ENCODE measurements at places on chromosomes 1 and 21.

DNA sequence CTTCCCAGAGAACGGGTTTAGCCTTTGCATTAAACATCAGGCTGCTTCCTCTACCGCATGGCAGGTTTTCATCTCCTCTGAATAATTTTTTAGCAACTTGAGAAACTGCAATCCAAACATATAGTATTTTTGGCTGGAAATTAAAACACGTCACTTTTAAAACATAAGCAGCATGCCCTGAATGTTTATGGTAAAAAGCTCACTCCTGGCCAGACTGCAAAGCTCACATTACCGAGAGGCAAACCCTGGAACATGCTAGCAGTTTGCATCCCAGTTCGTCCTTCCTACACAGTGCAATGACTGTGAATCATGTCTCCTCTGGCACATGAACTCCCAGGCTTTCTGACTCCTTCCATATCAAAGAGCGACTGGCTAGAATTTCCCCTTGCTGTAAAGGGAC lies 312.3 kb downstream of the RRAGC start:
- H3K27me3 ChIP-seq, result no peaks in the 10 kb centered on the region
- no peak overlapping the region for H3K27ac ChIP-seq
- no peak overlapping the region for H3K4me3 ChIP-seq
- H3K4me1 ChIP-seq, result no peaks in the 10 kb centered on the region
- DNase-seq, result no peak

- H3K36me3 ChIP-seq, result no peaks in the 10 kb centered on the region
- no peaks in the 10 kb centered on the region for H3K27me3 ChIP-seq
These were observed 80.3 kb downstream of the SDCCAG8 start for GRCh38 chr1:243336163-243336562.

DNA sequence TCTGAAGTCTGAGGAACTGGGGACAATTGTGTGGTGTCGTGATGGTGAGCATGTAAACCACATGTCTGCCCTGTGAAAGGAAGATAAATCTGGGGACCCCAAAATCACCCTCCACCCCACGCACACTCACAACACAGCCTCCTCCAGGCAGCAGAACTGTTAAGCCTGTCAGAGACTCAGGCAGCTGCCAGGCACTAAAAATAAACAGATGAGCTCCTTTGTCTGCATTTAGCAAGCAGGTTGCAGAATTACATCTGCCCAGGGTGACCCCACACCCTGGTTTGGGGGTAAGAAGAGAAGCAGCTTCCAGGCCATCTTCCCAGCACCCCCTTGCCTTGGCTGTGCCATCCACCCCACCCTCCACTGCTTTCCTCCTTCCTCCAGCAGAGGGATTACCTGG lies 119.1 kb upstream of the RUNX3 start:
- no peak overlapping the region for H3K27ac ChIP-seq
- no peak for DNase-seq
- no peaks in the 10 kb centered on the region for H3K36me3 ChIP-seq
- H3K4me3 ChIP-seq, result no peak overlapping the region

DNA sequence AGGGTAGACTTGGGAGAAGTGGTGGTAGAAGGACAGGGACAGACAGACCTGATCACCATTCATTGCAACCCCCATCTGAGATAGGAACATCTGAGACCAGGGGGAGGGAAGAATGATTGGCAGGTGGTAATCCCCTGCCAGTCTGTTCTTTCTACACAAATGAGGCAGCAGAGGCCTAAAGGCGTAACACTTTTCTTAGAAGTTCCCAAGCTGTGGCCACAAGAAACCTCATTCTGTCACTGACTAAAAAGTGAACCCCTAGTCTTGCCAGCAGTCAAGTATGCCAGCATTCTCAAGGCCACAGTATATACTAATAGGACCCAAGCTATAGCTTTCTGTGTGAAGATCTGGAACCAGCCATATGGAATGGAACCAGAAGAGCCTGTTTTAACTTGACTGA lies 638.0 kb downstream of the KCNT2 start:
- no peak for DNase-seq
- H3K36me3 ChIP-seq, result no peaks in the 10 kb centered on the region
- no peak overlapping the region for H3K4me3 ChIP-seq
- no peaks in the 10 kb centered on the region for H3K4me1 ChIP-seq

DNA sequence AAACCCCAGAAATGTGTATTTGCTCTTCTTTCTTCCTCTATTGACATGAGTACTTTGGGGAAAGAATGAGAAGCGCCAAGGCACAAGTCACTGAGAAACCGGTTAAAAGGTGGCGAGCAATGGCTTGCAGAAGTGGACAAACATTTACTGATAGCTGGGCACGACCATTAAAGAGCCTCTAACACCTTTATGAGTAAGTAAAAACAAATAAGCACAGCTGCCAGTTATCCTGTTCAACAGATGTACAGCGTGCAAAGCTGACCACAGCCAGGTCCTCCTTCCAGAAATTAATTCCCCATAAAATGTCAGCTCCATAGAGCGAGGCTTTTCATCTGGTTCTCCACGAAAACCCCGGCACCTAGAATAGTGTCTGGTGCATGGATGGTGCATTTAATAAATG lies 72.7 kb downstream of the CAPZB start:
- H3K36me3 ChIP-seq, result no peaks in the 10 kb centered on the region
- no peaks in the 10 kb centered on the region for H3K27me3 ChIP-seq
- H3K27ac ChIP-seq, result no peak overlapping the region
- DNase-seq, result no peak
- H3K4me1 ChIP-seq, result peaks cover 4% of the 10 kb centered on the region

DNA sequence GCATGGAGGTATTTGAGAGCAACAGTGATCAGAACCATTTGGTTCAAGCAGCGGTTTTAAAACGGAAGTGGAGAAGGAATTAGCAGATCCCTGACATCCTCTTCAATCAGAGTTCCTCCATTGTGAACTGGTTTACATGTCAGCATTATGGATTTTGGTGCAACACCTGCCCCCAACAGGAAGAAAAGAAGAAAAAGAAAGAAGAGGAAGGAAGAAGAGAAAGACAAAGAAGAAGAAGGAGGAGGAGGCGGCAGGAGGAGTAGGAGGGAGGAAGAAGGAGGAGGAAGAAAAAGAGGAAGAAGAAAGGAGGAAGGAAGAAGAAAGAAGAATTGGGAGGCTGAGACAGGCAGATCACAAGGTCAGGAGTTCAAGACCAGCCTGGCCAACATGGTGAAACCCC lies 17.4 kb downstream of the NDUFS5 start:
- H3K27me3 ChIP-seq, result no peaks in the 10 kb centered on the region
- DNase-seq, result no peak
- H3K4me3 ChIP-seq, result no peak overlapping the region
- H3K36me3 ChIP-seq, result no peaks in the 10 kb centered on the region
- no peak overlapping the region for H3K27ac ChIP-seq
- no peaks in the 10 kb centered on the region for H3K4me1 ChIP-seq

DNA sequence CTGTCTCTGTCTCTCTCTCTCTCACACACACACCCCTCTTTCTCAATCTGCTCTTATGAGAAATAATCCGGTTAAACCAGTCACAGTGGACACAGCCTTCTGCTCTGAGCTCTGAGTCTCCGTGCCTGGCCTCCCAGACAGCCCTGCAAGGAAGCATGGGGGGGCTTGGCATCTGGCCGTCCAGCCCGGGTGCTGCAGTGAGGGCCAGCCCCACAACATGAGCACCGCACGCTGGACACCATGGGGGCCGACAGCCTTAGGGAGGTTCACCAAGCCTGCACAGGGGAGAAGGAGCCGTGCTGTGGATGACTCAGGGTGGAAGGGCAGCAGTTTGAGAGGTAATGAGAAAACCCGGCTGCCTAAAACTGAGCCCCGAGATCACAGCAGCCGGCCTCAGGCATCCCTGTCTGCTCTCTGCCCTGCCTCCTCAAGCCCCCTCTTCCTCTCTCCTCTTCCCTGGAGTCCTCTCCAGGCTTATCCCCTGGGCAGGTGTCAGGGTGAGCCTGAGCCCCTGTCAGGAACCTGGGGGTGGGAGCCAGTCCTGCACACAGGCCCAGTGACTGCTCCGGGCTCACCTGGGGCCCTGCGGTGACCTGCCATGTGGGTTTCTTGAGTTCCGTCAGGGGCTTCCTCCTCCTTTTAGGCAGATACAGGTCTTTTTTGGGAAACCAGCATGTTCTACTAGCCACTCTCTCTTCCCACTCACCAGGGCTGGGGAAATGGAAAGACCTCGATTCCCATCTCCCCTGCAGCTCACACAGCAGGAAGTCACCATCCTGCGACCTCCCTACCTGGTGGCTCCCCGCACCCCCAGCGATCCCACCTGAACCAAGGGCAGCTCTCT lies 92.8 kb downstream of the ITPKB start:
- H3K27ac ChIP-seq, result no peak overlapping the region
- no peak for DNase-seq
- no peaks in the 10 kb centered on the region for H3K27me3 ChIP-seq
- no peak overlapping the region for H3K4me3 ChIP-seq

DNA sequence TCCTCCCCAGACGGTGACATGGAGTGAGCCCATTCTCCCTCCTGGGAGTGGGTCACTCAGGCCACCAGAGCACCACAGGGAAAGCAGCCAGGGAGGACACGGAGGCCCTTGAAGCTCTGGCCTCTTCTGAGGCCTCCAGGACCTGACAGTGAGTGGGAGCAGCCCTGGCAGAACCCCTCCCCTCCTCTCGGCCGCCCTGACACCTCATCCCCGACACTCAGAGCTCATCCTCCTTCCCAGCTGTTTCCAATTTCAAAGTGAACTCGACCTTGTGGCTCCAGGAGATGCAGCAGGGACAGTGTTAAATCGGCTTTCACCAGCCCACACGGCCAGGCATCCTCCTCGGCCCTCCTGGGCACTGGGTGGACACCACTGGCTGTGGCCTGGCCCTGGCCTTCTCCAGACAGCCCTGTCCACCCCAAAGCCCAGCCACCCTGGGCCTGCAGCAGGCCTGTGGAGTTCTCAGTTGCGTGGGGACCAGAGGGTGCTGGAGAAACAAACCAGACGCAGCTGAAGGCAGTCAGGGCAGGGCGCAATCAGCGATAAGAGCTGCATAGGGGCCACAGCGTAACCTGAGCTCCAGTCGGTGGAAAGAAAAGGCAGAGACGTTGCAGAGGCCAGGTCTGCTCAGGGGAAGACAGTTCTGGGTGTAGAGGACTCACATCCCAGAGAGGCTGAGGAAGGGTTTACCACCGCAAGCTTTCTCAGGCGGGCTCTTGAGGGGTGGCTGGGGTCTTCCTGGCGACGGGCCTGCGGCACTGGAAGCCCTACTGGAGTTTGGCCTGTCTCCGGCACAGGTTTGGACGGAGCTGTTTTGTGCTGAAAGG lies 27.1 kb downstream of the FTCD start:
- DNase-seq, result no peak
- H3K36me3 ChIP-seq, result no peaks in the 10 kb centered on the region

GRCh38 chr1:11927866-11928592 lies 1.8 kb upstream of the KIAA2013 start:
- H3K4me3 ChIP-seq, result no peak overlapping the region
- no peaks in the 10 kb centered on the region for H3K27me3 ChIP-seq
- H3K36me3 ChIP-seq, result no peaks in the 10 kb centered on the region
- DNase-seq, result no peak
- peaks cover 55% of the 10 kb centered on the region for H3K4me1 ChIP-seq

DNA sequence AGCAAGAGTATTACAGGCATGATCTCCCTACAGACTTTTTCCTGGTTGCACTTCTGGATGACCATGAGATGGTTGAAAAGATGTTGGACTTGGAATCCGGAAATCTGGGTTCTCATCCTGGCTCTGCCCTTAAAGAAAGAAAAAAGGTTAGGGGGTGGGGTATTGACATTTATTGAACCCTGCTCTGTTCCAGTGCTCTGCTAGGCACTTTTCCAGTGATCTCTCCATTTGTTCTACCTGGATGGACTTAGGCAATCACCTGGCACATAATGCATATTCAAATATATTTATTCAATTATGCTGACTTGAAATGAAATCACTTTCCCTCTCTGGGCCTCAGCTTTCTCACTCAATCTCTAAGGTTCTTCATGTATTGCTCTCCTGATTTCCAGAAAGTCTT lies 101.0 kb upstream of the NFIA start:
- no peaks in the 10 kb centered on the region for H3K4me1 ChIP-seq
- no peak overlapping the region for H3K4me3 ChIP-seq
- no peaks in the 10 kb centered on the region for H3K27me3 ChIP-seq

- DNase-seq, result no peak
- no peaks in the 10 kb centered on the region for H3K27me3 ChIP-seq
- no peak overlapping the region for H3K27ac ChIP-seq
These were observed 58.6 kb downstream of the RRAGC start for GRCh38 chr1:38800720-38801671.
